Astrocyte of the cerebellum (primary cell): ENCODE measurements at places on chromosomes 2 and 18.

DNA sequence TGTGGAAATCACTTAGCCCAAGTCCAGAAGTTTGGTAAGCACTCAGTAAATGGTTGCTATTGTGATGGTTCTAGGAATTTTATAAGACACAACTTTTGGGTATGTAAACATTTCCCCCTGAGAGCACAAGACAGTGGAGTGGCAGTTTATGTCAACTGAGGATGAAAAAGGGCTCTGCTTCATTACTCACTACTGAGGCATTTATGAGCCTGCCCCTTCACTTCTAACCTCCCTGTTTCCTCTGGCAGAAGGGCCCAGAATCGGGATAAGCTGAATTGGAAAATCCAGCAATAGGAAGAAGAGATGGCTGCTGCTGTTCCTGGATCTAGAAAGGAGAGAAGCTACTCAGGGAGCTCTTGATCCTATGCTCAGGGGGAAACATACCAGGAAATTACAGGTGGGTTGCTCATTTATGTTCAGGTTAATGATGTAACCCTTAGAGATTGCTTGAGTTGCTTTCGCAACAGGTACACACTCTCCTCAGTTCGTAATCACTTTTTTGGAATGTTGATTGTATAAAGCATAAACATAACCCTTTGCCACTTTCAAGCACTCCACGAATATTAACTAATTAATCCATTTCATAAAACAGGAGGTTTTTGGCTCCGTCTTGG is 46.3 kb downstream of the ADCYAP1 start:
- DNase-seq: no peak

GRCh38 chr2:40357667-40358066 is 94.2 kb downstream of the SLC8A1 start:
- DNase-seq: no peak

DNA sequence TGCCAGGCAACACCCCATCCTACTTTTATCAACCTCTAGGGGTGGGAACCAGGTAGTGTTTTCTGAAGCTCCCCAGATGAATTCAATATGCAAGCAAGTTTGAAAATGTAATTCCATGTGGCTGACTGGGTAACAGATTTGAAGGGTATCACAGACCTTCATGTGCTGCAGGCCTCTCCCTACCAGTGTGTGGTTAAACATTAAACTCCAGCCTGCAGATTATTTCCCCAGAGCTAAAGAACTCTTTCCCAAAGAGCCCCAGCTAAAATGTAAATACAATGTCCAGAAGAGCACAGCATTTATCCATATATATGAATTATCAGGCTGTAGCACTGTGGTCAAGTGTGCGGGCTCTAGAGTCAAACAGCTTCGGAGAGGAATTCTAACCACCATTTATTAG is 134.1 kb downstream of the MYO5B start:
- DNase-seq: no peak

DNA sequence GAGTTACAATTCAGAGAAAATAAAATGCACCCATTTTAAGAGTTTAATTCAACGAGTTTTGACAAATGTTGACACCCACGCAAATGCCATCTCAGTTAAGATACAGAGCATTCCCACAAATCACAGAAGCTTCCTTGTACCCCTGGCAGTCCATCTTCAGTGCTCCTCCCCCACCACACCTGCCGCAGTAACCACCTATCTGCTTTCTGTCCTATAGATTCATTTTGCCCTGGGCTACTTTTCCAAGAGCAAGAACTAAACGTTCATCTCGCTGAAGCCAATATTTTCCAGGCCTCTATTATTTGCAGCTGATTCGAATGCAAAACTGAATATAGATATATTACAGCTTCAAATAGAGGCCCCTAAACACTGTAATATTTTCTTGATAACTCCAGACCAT is 13.4 kb upstream of the HPCAL1 start:
- DNase-seq: no peak

- DNase-seq: no peak
Observed at GRCh38 chr2:172339371-172340010, 87.9 kb upstream of the ITGA6 start.

DNA sequence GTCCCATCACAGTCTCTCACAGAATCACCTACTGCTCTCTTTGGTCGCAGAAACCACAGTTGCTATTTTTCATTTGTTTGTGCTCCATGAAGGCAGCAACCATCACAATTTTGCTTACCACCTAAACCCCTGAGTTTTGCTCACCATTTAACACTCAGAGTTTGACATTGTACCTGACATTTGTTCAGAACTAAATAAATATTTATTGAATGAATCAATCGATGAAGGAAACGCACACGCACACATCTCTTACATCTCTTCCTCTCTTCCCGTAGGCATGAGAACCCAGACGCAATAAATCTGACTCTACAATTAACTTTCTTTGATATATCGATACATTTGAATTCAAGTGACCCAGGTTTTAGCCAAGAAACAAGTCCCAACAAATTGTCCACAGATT is 105.5 kb upstream of the RNF152 start:
- no peak for DNase-seq

- no peak for DNase-seq
Observed at GRCh38 chr2:182649316-182649715, 66.7 kb upstream of the DNAJC10 start.

DNA sequence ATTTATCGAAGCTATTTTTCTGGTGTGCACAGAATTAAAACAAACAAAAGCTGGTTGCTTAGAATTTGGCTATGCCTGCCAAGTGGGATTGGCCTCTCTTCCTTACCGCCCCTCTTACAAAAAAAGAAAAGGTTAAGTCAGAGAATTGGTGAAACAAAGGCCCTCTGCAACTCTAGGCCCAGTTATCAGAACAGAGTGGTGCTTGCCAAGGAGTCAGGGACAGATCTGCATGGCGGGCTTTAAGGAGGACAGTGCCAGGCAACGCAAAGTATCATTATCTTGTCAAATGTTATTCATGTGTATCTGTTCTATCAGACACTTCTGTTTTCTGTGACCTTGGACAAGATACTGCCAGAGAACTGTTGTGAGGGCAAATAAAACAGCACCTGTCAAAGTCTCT is 78.3 kb downstream of the TGIF1 start:
- no peak for DNase-seq

- DNase-seq: no peak
Observed at GRCh38 chr2:227860221-227860641, 11.2 kb upstream of the DAW1 start.

DNA sequence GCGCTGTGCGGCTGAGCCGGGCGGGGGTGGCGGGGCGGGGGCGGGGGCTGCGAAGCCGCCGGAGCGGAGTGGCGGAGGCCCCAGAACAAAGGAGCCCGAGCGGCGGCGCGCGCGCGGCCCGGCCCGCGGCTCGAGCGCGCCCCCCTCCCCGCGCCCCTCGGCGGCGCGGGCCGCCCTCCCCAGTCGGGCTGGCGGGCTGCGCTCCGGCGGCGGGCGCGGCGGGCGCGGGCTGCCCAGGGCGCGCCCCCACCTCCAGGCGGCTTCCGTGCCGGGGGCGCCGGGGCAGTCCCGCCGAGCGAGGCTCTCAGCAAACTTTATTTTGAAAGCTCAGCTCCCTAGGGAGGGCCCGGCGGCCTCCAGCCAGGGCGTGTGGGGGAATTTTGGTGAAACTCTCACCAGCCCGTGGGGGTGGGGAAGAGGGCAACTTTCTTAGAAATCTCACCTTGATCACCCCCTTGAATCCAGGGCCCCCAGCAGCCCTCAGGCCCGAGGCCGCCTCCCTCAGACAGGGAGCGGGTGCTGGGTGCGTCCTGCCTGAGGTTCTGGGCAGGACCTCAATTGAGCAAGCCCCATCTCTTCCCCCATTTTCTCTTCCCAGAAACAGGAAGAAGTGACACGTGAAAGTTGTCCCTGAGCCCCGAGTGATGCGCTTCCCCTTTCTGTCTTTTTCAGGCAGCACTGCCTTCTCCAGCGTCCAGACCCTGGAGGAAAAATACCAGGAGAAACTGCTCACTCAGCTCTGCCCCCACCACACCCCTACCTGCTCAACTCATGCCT is 786 bp downstream of the TET3 start:
- no peak for DNase-seq

DNA sequence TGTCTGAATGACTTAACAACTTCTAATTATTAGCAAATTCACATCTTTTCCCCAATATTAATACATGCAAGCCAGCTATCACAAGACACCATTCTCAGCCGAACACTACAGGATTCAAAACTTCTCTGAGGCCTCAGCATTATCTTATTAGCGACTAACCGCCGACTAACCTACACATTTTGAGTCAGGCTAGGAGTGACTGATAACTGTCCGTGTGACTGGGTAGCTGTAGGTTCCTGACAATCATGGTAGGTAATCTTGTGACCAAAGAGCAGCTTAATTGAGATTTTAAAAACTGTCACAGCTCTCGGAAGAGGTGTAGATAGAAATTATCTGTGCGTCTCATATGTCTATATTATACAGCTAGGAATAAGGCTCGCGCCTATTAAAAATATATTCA is 44.1 kb upstream of the SP5 start:
- DNase-seq: no peak

DNA sequence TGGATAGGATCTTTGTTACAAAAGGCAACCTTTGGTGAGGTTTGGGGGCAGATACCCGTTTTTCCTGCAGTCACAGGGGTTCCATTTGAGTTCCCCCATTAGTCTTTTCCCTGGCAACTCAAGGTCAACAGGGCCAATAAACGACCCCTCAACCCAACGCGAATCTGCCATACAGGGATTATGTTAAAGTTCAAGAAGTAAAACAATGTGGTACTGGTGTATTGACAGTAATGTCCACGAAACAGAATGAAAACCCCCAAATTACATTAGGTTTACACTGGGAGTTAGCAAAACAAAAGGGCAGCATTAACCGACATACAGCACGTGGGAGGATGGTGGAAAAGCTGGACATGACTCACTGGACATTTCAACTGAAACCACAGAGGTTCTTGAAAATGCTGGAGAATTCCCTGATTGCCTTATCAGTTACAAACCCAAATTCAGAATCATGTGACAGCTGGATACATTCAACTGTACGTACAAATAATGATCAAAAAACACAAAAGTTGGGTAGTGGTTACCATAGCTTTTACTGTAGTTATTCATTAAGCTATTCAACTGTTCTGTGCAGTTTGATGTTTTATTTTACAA is 4.9 kb upstream of the IMP4 start:
- DNase-seq: peak; percentile 36

DNA sequence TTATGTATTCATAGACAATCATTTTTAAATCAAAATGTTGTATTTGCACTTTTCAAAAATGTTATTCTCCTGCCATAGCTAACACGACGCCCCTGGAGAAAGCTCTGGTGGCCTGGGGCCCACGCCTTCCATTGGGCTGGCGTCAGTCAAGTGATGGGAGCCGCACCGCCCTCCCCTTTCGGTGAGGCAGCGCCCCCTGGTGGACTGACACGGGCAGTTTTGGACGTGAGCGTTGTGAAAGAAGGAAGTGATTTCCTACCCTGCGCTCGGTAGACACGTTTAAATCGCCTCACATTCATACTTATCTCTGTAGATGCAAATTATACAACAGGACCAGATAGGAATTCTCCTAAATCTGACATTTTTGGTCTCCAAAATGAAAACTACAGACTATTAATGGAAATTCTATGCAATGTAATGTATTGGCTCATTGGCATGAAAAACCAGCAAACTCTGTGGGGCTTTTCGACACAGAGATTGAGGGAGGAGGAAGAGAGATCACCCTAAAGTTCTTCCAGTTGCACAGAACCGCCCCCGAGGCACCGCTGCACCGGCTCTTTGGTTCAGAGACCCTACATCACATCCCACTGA is 326.2 kb upstream of the SOX11 start:
- peak; percentile 26 for DNase-seq

DNA sequence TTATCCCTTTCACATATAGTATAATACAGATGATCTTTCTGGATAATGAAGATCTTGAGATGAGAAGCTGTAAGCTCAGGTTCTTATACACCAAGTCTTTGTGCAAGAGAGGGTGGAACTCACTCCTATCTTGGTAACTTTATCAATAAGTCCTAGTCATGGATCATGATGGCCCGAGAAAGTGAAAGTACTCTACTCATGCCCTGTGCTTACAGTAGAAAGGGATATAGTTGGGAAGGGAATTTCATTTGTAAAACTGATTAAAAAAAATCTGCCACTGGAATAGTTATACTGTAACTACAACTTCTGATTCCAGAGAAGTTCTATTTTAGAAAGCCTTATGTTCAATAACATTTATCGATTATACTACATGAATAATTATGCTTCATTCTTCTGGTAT is 51.8 kb downstream of the MYO3B start:
- DNase-seq: no peak
